ENCODE measurements at places on chromosomes 1 and 21.
A peak's percentile ranks its signal among the peaks of the same experiment; 100 is the strongest.

- no peak for DNase-seq
Measured at GRCh38 chr1:32223683-32224082, 1.5 kb downstream of the EIF3I start.

DNA sequence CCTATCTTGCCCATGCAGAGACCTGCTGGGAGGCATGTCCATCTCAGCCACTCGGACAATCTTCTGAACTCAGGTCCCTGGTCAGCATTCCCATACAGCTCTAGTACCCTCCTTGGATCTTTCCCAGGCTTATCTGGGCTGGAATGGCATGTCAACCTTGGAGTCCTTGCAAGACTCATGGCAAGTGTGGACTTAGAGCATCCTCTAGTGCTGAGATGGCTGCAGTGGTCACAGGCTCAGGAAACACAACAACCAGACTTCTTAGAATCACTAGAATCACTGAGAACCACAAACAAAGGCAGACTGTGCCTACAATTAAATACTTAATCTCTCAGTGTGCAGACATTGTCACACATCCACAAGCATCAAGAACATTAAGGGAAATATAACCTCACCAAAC is 73.1 kb upstream of the TSHB start:
- no peak for DNase-seq

- no peak for DNase-seq
Measured at GRCh38 chr21:31078796-31079195, 40.5 kb upstream of the KRTAP19-8 start.

- DNase-seq: no peak
Measured at GRCh38 chr1:15055736-15056415, 97.7 kb upstream of the TMEM51 start.

DNA sequence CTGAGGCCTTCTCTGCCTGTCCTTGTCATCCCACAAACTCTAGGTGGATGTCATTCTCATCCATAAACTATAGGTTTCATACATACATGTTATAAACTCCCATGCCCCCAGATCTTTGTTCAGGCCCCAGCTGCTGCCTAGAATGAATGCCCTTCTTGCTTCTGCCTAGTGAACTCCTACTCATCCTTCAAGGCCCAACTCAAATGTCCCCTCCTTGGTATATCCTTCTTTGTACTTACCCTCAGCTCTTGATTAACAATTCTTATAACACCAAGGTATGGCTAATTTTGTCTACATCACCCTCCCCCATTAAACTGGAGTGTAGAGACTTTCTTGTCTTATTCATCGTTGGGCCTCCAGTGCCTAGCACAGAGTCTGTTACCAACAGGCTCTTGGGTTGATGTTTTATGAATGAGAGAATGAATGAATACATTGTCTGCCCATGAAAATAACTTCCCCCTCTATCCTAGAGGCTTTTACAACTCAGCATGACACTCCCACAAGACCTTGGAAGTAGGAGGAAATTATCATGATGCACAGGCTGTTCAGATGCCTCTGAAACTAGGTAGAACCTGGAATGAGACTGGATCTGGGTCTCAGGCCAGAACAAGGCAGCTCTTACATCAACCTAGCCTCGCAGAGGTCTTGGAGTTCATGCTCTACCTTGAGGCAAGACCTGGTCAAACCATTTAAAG is 26.9 kb downstream of the EPHB2 start:
- DNase-seq: no peak

DNA sequence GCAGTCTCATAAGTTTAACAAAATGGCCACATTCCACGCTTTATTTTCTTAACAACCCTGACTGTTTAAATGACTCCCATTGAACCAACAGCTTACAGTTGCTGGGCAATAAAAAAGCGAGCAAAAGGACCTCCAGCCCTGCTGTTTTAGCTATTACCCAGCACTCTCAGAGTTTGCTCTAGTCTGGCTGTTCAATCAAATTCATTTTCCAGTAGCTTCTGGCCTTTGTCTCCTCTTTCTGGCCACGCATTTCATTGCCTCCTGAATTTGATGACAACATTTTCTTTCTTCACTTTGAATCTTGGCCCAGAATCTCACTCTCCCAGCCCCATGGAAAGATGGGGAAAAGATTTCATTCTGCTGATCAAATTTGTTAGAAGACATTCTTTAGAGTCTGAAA is 44.1 kb upstream of the DOCK7 start:
- DNase-seq: no peak

DNA sequence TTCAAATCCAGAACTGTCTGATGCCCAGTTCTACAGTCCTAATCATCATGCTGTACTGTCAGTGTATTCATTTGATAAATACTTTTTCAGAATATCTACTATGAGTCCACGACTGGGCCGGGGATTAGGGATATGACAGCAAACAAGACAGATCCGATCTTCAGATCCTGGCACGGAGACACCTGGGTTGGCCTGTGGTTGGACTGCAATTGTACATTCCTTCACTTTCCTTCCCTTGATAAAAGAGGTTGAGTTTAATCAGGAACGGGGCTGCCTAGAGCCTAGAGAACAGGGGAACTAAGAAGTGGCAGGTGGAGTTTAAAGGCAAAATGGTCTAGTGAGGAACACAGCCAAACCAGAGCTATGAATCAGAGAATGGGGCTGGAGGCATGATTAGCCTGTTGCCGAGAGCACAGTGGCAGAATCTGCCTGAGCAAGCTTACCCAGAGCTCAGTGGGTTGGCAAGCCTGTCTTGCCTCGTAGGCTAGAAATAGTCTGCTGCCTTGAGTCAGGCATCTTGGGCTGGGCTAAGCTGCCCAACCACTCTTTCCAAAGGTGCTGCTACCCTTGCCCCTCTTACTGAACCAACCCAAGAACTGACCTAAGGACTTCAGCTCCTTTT is 38.1 kb upstream of the PTCH2 start:
- no peak for DNase-seq

- DNase-seq: peak; percentile 39
Measured at GRCh38 chr1:246631426-246631825, 65.2 kb downstream of the CNST start.

DNA sequence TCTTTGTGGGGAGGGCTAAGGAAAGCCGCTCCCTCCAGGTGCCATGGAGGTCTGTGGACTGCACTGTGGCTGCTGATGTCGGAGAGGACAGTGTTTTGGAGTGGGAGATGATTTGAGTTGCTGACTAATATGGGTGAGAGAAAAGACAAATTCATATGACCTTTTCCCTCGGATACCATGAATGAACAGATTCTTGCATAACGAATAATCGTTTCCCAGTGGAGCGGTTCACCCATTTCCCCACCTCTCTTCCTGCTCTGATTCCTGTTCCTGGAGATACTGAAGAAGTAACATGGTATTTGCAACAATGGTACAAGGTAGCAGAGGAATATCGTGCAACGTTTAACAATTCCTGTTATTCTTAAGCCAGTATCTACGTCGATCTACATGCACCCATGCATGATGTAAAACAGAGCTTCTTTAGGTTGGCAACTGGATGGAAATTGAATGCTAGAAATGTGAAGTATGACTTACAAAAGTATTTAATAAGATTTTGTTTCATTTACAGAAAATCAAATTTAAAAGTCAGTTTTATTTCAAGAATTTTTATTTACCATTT is 227.1 kb downstream of the TOMM20 start:
- DNase-seq: no peak

- no peak for DNase-seq
Measured at GRCh38 chr1:84299536-84300170, 1.9 kb upstream of the SAMD13 start.

DNA sequence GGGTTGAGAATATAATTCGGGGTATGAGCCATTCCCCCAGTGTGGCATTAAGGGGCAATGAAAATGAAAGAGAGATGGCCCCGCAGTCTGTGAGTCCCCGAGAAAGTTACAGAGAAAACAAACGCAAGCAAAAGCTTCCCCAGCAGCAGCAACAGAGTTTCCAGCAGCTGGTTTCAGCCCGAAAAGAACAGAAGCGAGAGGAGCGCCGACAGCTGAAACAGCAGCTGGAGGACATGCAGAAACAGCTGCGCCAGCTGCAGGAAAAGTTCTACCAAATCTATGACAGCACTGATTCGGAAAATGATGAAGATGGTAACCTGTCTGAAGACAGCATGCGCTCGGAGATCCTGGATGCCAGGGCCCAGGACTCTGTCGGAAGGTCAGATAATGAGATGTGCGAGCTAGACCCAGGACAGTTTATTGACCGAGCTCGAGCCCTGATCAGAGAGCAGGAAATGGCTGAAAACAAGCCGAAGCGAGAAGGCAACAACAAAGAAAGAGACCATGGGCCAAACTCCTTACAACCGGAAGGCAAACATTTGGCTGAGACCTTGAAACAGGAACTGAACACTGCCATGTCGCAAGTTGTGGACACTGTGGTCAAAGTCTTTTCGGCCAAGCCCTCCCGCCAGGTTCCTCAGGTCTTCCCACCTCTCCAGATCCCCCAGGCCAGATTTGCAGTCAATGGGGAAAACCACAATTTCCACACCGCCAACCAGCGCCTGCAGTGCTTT is 9.4 kb downstream of the PROX1 start:
- DNase-seq: no peak

DNA sequence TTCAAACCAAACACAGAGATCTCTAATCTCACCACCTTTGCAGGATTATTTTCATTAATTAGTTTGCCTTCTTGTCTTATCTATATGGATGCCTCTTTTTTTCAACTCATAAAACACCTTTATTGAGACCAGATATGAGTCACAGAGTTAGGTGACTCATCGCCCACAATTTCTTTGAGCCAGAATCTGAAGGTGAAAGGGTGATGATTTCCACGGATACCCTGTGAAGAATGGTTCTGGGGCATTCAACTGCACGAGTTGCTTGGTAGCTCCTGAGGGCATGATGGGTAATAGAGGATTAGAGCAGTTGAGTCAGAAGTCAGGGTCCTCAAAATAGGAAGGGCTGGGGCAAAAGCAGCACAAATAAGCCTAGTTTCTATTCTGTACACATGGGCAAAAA is 128.2 kb downstream of the TBX19 start:
- no peak for DNase-seq

- no peak for DNase-seq
Measured at GRCh38 chr1:202750761-202751160, 40.5 kb upstream of the SYT2 start.

DNA sequence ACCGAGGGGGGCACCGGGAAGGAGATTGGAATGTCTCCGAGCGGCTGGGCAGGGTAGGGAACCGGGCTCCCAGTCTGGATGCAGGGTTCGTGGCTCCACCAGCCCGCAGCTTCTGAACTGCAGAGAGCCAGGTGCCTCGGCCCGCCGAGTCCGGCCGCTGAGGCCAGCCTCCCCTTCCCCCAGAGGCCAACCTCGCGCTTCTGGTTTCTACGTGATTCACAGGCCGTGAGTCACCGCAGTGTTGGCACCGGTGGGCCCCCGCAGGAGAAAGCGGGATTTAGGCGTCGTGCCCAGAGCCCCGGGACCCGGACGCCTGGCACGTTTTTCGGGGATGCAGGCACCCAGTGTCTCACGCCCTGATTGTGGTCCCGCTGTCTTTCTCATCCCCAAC is 458 bp downstream of the CRABP2 start:
- DNase-seq: no peak

GRCh38 chr1:67674260-67675011 is 10.6 kb upstream of the GADD45A start:
- no peak for DNase-seq

GRCh38 chr1:219143735-219144134 is 29.9 kb upstream of the LYPLAL1 start:
- DNase-seq: no peak

GRCh38 chr21:42215942-42216725 is 2.8 kb upstream of the ABCG1 start:
- DNase-seq: no peak

- no peak for DNase-seq
Measured at GRCh38 chr1:113540335-113540734, 150.0 kb downstream of the MAGI3 start.

- DNase-seq: no peak
Measured at GRCh38 chr1:163657719-163658118, 336.0 kb downstream of the NUF2 start.

- no peak for DNase-seq
Measured at GRCh38 chr1:72357411-72357810, 75.1 kb upstream of the NEGR1 start.

- DNase-seq: no peak
Measured at GRCh38 chr21:27426196-27426595, 459.3 kb upstream of the ADAMTS5 start.

- DNase-seq: no peak
Measured at GRCh38 chr1:231699784-231700183, 73.2 kb downstream of the DISC1 start.

GRCh38 chr21:23578027-23578426 is 2029.3 kb downstream of the MRPL39 start:
- no peak for DNase-seq

- no peak for DNase-seq
Measured at GRCh38 chr1:72006092-72006491, 276.2 kb downstream of the NEGR1 start.

Measured in fibroblast of skin of left biceps (primary cell).